ELR (cell line): ENCODE measurements at places on chromosomes 4 and X.

GRCh38 chr4:183413234-183414200, 30.9 kb upstream of the CDKN2AIP start:
- no peak for DNase-seq

- DNase-seq = peak; percentile 14
Observed at GRCh38 chr4:127012549-127012948, 620.2 kb upstream of the INTU start.

DNA sequence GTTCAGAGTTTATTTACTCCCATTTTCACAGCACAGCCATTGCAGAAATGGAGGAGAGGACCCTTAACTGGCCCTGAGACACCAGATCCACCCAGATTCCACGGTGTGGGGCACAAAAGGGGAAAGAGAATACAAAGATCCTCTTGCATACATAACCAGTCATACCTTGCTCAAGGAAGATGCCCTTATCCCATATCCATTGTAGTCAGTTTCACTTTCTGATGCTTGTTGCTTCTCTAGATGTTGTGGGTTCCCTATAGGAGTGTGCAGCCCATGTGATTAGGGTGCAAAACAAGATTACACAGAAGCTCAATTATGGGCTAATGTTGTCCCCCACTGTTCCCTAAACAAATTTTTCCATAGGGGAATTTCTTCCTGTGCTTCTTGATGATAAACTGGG, 1309.0 kb upstream of the PABPC4L start:
- peak; percentile 4 for DNase-seq

- DNase-seq = no peak
Observed at GRCh38 chrX:145630806-145631435, 186.7 kb upstream of the SLITRK2 start.

- no peak for DNase-seq
Observed at GRCh38 chrX:141185366-141185765, 8.4 kb upstream of the LDOC1 start.
